HS-5 (cell line): ENCODE measurements at places on chromosomes 5 and 9.

- no peak for DNase-seq
These were observed 108.3 kb downstream of the DRD1 start for GRCh38 chr5:175335691-175336090.

DNA sequence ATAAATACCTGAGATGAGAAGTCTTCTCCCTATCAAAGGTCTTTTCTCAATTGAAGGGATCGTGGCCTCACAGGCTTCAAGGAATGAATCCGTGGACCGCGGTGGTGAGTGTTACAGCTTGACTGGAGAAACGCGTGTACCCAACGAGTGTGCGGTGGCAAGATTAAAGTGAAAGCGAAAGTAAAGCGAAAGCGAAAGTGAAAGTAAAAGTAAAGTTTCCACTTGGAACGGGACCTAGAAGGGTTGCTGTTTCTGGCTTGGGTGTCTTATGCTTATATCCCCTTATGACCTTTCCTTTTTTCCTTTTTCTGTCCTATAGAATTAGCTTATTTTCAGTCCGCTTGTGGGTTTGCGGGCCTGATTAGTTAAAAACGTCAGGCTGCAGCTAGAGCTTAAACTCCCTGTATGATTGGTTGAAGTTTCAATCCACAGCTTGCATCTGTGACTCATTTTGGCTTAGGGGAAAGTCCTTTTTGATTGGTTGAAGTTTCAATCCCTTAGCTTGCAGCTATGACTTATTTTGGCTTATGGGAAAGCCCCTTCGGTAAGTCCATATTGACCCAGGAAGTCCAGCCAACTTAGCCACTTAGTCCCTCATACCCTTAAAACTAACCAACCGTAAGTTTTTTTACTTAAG, 924.3 kb upstream of the CDH10 start:
- DNase-seq = no peak

GRCh38 chr5:133528841-133529240, 83.5 kb downstream of the FSTL4 start:
- DNase-seq = no peak

DNA sequence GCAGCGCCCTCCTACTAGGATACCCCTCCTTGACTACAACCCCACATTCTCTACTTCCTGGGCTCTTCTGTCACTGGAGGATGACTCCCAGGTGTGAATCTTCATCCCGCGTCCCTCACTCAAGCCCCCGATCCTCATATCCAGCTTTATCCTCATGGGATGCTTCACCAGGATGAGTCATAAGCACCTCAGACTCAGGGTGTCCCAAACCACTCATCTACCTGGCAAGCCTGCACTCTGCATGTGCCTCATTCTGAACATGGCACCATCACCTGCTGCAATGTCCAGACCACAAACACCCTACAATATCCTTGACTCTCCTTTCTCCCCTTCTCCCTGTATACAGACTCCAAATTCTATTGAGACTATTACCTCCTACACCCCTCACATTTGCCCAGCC, 1.5 kb upstream of the TGFBI start:
- DNase-seq = no peak
